ENCODE measurements at places on chromosomes 3 and 15.

GRCh38 chr3:153350420-153350819 is 188.4 kb downstream of the RAP2B start:
- DNase-seq, result no peak

GRCh38 chr3:61561374-61562041 is at the start of gene PTPRG:
Gene PTPRG, plus strand, starts transcription at chr3:61561571. Its CDS starts 717 bp downstream, at chr3:61562288.
- no peak for DNase-seq

DNA sequence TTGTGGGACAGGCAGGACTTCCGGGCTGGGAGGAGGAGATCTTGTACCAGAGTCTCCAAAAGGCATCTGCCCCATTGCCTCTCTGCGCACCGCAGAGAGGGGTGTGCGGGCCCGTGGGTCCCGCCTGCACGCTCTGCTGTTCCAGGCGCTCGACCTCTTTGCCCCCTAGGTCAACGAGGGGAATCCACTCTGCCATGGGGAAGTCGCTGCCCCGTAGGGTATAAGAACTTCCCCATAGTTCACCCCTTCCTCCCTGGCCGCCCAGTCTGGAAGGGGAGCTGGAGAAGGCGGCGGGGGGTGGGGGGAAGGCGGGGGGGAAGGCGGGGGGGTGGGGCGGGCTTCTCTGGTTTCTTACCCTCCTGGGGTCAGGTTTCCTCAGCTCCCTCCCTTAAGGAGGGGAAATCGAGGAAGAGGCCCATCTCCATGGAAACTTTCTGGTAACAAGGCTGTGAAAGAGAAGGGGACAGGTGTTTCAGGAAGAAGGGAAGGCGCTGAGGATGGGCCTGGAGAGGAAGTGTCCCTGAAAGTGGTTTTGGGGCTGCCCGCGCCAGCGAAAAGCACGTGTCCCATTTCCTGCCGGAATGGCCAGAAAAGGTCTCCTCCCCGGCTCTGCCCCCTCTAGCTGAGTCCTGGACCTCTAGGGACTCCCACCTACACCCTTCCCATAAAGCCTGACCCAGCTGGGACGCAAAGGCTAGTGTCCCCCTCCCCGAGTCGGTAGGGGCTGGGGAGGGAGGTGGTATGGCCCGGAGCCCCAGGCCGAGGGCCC is 27.5 kb downstream of the NR1I2 start:
- no peak for DNase-seq

DNA sequence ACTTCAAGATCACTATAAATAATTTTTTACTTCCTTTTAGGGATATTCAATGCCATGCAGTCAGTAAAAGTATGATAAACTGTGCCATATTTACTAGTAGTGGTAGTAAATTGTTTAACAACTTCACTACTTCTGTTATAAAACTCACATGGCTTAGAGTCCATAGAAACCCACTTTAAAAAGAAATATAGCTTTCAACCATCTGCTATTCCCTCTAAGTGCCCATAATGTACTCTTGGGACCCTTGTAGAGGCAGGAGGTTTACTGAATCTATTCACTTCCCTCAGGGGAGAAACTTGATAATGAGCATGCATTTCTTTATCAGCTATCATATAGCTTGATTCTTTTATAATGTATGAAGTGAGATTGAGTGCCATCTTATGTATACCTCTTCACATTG is 1448.4 kb upstream of the ALCAM start:
- DNase-seq, result no peak

DNA sequence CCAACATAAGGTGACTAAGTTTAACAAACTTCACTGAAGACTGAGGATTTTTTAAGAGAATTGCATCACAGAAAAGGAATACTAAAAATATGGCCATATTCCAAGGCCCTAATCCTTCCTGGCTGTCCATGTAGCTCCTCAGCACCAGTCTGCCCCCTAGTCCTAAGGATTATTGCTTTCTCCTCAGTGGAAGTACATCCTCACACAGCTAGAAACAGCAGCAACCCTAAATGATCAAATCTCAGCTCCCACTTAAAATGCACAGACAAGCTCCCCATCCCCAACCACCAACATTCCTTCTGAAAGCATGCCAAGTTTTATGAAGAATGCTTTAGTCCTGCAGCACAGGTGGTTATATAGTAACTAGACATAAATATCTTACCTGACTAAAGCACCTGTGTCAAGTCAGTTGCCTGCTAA is 14.7 kb downstream of the ST3GAL6 start:
- no peak for DNase-seq

DNA sequence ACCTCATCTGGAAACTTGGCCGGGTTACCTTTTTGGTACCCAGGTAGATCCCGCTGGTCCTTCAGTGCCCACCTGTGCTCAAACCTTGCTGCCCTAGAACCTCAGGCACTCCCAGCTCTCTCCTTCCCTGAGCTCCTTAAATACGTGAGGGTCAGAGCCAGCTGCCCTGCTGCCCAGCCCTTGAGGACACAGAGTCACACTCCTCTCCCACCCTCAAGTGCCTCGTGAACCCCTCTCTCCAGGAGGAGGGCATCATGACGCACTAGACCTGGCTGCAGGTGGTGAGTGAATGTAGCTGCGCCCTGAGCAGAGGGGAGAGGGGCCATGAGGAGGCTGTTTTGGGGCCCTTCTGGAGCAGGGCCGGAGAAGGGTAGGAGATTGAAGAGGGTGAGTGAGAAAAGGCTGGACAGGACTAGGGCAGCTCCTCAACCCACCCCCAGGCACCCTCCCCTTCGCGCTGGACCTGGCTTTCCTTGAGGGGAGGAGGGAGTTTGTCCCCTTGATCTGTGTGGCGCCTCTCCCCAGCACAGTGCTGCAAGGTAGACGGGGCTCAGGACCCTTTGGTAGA is 941 bp downstream of the SLC12A8 start:
- no peak for DNase-seq

GRCh38 chr3:141111364-141112155 is 60.4 kb downstream of the SPSB4 start:
- DNase-seq, result no peak

- DNase-seq, result no peak
Measured at GRCh38 chr3:96478496-96478895, 335.9 kb upstream of the EPHA6 start.

GRCh38 chr3:46999516-47000197 is 20.2 kb downstream of the NBEAL2 start:
- no peak for DNase-seq

GRCh38 chr15:36458411-36458810 is 121.0 kb upstream of the CDIN1 start:
- no peak for DNase-seq

DNA sequence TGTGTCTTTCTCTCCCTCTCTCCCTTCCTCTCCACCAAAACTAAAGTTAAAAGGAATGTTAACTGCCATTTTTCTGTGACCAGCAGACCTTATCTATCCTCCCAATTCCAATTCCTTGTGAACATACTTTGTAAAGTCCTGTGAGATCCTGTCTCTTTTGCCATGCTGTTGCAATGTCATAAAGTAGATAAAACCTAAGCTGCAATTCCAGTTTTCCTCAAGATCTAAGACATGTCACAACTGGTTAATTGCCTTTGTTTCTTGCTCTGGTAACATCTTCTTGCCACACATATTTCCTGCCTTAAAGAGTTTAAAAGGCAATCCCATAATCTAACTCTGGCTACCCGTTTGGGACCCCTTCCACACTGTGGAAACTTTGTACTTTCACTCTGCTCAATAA is 188.7 kb downstream of the PYDC2 start:
- DNase-seq, result no peak

GRCh38 chr3:193662757-193663322 is 69.8 kb downstream of the OPA1 start:
- DNase-seq, result no peak

- DNase-seq, result no peak
Measured at GRCh38 chr3:184380185-184380626, 352 bp downstream of the CHRD start.

GRCh38 chr15:76904461-76905012 is 603 bp downstream of the SCAPER start:
- DNase-seq, result no peak

- DNase-seq, result no peak
Measured at GRCh38 chr3:196979545-196979944, 10.9 kb upstream of the PIGZ start.

DNA sequence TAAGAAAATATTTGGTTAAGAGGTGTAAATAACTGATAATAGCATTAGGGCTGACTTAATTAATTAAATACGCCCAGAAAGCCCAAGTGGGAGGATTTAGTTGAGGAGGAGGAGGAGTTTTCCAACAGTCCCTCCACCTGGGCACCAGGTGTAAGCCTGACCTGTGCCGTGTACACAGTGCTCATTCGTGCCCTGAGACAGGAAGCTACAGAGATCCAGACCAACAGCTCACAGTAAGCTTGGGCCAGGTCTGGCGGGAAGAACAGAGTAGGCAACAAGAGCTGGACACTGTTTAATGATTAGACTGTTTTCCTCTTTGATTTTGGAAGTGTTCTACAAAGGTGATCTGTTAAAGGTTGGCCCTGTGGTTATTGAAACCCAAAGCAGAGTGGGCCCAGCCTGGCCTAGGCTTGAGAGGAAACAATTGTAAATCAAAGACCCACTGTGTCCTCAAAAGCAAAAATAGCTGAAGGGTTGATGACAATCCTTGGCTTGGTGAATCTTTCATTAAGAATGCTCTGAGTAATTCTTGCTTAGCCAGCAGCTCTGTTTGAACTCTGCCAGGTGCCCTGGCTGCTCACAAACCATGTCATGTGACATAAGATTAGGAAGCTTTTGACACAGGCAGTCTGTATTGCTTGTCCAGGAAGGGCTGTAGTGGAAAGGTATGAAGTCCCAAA is 13.8 kb downstream of the SQOR start:
- DNase-seq, result no peak

DNA sequence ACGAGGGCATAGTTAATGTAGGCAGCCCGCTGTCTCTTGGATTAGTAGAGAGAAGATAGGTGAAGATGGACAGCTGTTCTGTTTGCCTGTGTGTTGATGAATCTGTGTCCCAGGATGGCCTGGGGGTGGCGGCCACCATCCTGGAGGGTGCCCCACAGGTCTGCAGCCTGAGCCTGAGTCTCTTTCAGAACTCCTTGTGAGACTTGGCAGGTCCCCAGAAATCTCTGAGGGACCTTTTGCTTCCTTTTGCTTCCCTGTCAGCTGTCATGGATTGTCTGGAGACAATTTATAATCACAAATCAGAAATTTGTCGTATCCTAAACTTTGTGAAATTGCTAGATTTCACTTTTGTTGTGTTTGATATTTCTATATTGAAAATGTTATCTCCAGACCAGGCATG is 17.4 kb downstream of the FAN1 start:
- no peak for DNase-seq

DNA sequence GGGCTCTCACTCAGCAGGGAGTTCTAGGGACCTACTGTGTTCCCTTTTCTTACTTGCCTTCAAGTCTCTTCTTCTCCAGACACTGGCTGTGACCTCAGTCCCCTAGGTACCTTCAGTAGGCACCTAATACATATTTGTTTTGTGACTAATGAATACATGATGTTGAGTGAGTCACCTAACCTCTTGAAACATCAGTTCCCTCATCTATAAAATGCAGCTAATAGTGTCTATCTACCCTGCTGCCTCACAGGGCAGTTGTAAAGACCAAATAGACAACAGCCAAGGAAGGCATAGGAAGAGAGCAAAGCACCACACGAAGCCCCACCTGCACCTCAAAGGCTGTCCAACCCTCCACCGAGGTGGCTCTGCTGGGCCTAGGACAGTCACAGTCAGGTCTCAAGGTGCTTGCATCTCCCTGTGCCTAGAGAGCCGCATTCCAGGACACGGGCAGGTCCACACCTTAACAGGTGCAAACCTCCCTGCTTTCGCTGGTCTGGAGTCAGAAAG is 29.1 kb downstream of the DAPK2 start:
- no peak for DNase-seq

- DNase-seq, result no peak
Measured at GRCh38 chr3:21331857-21332256, 419.2 kb downstream of the ZNF385D start.

- DNase-seq, result no peak
Measured at GRCh38 chr15:90159213-90159612, 41.9 kb upstream of the SEMA4B start.

DNA sequence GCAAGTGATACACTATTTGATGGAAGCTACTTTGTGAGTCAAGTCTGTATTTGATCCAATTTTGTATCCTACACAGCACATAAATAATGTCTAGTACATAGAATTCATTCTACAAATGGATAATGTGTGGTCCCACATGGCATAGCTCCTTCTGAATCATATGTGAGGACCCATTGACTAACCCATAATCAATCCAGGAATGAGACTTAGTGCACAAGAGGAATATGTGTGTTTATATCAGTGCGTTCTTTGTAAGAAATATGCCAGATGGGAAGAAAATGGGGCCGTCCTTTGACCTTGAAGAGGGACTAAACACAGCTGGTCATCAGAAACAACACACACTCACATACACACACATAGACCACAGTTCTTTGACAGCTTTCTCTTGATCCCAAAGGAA is 282.7 kb upstream of the SEMA6D start:
- DNase-seq, result no peak

DNA sequence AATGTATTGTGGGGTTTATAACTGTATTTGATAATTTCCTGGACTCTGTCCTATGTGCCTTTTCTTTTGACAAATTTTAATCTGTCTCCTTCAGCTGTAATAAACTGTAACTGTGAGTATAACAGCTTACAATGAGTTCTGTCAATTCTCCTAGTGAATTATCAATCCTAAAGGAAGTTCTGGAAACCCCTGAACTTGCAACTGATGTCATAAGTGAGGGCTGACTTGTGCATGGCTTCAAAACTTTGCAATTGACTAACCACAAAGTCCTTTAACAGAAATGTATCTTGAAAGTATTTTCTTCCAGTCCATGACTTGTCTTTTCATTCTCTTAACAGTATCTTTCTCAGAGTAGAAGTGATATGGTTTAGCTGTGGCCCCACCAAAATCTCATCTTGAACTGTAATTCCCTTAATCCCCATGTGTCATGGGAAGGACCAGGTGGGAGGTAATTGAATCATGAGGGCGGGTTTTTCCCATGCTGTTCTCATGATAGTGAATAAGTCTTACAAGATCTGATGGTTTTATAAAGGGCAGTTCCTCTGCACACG is 108.3 kb downstream of the TFDP2 start:
- DNase-seq, result no peak

- no peak for DNase-seq
Measured at GRCh38 chr3:194777729-194778128, 92.0 kb downstream of the FAM43A start.

GRCh38 chr15:51884517-51885236 is 55.2 kb downstream of the TMOD3 start:
- DNase-seq, result no peak

- DNase-seq, result no peak
Measured at GRCh38 chr3:133675631-133676335, 14.0 kb upstream of the TOPBP1 start.

- no peak for DNase-seq
Measured at GRCh38 chr15:60835020-60835419, 356.1 kb upstream of the ICE2 start.

All from central memory CD8-positive, alpha-beta T cell (primary cell).